ENCODE measurements at places on chromosomes 12 and 14. TPM values are rescaled to one million over a fixed set of nuclear protein-coding genes. Genes with fewer than 3 reads are reported as not detected.

Gene TCTN1
- total RNA-seq: 5.2 TPM

Gene ENDOU
- total RNA-seq: not detected

Gene VPS37B
- 23.7 TPM for total RNA-seq

Gene IGF1
- 0.10 TPM for total RNA-seq

Gene CSAD
- total RNA-seq: 34.7 TPM

Gene DLK1
- total RNA-seq: not detected

Gene POTEG
- total RNA-seq: not detected

Gene AKAP6
- 0.62 TPM for total RNA-seq

Gene APOF
- not detected for total RNA-seq

Gene CPNE6
- not detected for total RNA-seq

Gene SYNJ2BP
- total RNA-seq: 12.0 TPM

Gene OTX2
- not detected for total RNA-seq

Gene SLC7A7
- total RNA-seq: 0.25 TPM

Gene GDF3
- not detected for total RNA-seq

Gene MYL2
- total RNA-seq: not detected

Gene LIN7A
- total RNA-seq: not detected

Gene CYP46A1
- total RNA-seq: 0.12 TPM

Gene MANSC4
- total RNA-seq: not detected

Gene SLCO1B1
- not detected for total RNA-seq

Gene ACRBP
- total RNA-seq: 1.6 TPM

Gene NID2
- total RNA-seq: 0.33 TPM

Gene ZFC3H1
- 55.8 TPM for total RNA-seq

Gene DNAI7
- not detected for total RNA-seq

Gene ADIPOR2
- total RNA-seq: 47.7 TPM

Gene OTUB2
- 2.4 TPM for total RNA-seq

Gene SPATS2
- total RNA-seq: 20.3 TPM

Gene OR10G3
- total RNA-seq: not detected

Gene IRF9
- 285 TPM for total RNA-seq

Gene FAM186B
- 0.15 TPM for total RNA-seq

Gene BBOF1
- 1.7 TPM for total RNA-seq

Gene ARF6
- 160 TPM for total RNA-seq

Gene CCDC177
- total RNA-seq: not detected

Gene KIF26A
- 0.50 TPM for total RNA-seq
